ENCODE measurements at places on chromosomes 13 and 19.

GRCh38 chr19:54660306-54660705 is 2.5 kb upstream of the LILRB4 start:
- no peak for DNase-seq

GRCh38 chr19:18457483-18458331 is 19.8 kb upstream of the ISYNA1 start:
- DNase-seq = no peak

DNA sequence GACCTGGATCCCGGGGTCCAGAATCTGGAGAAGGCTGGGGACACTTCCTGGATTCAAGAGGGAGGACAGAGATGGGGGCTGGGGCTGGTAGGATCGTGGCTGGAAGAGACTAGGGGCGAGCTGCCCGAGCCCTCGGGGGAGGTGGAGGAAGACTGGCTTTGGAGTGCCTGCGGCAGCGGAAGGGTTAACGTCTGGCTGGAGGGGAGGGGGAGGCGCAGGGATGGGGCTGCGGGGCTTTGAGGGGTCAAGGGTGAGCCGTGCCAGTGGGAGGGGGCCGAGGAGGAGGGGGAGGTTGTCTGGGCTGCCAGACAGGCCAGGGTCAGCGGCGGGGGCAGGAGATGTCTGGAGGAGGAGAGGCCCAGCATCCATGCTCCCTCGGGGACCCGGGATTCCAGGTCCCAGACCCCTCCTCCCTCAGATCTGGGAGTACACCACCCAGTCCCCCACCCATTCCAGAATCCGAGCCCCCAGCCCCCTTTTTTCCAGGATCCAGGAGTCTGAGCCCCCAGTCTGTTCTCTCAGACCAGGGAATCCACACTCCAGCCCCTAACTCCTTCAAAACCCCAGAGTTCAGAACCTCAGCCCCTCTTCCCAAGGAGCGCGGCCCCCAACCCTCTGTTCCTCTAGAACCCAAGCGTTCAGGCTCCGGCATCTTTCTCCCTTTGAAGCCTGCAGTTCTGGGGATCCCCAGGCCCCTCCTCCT is 3.2 kb upstream of the SPACA6 start:
- peak; percentile 40 for DNase-seq

GRCh38 chr13:48561466-48562235 is 28.8 kb upstream of the RCBTB2 start:
- no peak for DNase-seq

DNA sequence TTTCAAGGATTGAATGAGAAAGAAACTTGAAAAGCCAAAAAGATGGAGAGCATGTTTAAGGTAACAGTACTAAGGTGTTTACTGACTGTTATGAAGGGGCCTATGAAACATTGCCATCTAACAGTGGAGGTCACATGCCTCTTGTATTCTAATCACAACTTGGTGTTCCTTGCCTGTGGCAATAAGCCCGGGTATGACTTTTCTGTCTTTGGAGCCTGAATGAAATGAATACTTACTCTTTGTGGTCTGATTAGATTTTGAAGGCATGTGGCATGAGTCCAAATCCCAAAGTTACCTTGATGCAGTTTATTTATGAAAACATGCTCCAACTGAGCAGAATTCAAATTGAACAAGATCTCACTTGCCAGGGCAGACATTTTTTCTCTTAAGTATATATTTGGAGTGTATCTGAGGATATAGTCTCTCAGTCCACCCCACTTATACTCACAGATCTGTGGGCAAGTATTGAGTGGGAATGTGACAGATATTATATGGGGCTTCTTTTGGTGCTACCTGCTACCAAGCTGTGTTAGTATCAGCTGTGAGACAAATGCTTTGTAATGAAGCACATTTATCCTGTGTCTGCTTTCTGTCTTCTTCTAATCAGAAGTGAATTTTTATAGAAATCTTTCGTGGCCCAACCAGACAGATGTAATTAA is 67.5 kb downstream of the B3GLCT start:
- DNase-seq = no peak

- DNase-seq = no peak
Observed at GRCh38 chr13:93922063-93922855, 557.2 kb downstream of the DCT start.

DNA sequence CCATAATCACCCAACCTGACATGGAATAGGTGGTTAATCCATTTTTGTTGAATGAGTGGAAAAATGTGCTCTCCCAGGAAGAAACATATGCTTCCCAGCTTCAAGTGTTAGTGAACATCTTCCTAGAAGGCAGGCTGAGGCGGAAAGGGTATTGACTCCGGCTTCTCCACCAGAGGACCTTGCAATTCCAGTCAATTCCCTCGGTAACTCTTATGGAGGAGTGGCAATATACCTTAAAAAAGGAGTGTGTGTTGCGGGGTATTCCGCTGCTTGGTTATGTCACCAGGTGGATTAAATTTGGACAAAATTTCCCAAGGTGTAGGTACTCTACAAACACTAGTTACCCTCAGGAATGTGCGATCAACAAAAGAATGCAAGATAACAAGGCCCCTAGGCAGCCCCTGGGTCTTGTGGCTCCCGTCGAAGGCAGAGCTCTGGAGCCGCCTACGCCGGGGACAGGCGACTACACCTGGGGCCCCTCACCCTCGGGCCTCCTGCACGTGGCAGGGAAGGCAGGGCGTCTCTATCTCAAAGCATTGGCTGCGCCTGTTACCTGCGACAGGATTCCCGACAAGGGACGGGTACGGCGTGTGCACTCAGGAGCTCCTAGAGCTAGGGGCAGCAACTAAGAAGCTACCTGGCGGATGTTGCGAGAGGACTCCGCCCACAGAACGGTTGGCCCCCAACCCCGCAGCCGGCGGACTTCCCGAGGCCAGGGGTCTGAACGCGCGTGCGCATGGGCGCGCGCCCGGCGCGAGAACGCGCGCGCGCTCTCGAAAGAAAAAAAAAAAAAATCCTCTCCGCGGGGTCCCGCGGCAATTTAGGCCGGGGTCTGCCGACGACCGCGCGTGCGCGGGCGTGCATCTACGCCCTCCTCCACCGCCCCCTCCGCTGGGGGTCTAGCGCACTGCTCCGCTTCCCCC is at the start of gene WDR87:
WDR87 (minus strand) TSS at position 649 of the 923 bp plus-strand sequence. CDS start 8,355 bp downstream, outside the sequence.
- DNase-seq = no peak

GRCh38 chr13:40798380-40798779 is 9.0 kb downstream of the SLC25A15 start:
- no peak for DNase-seq

Data from Caki2 (cell line).